Activated CD4-positive, alpha-beta T cell treated with anti-CD3 and anti-CD28 coated beads for 4 hours (primary cell): ENCODE measurements at places on chromosomes 6 and 20.

- no peak for DNase-seq
Observed at GRCh38 chr20:1033751-1034414, 31.8 kb upstream of the RSPO4 start.

DNA sequence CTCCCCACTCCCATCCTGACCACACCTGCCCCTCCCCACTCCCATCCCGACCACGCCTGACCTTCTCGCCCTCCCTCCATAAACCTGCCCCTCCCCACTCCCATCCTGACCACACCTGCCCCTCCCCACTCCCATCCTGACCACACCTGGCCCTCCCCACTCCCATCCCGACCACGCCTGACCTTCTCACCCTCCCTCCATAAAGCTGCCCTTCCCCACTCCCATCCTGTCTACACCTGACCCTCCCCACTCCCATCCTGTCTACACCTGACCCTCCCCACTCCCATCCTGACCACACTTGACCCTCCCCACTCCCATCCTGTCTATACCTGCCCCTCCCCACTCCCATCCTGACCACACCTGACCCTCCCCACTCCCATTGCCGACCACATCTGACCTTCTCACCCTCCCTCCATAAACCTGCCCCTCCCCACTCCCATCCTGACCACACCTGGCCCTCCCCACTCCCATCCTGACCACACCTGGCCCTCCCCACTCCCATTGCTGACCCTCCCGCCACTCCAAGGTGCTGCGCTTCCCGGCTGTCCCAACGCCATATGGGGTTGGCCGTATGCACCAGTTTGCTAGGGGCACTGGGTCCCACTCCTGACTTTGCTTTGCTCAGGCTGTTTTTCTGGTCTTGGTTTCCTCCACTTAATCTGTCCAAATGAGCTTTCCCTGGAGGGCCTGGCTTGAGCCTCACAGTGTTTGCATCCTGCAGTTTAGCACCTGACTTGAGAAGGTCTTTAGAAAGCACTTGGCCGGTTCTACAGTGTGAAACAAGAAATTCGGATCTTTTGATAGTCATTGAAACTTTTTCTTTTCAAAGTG, 2.9 kb downstream of the KIF25 start:
- no peak for DNase-seq

- DNase-seq = peak; percentile 18
Observed at GRCh38 chr6:33112148-33112547, 36.4 kb downstream of the HLA-DPB1 start.

DNA sequence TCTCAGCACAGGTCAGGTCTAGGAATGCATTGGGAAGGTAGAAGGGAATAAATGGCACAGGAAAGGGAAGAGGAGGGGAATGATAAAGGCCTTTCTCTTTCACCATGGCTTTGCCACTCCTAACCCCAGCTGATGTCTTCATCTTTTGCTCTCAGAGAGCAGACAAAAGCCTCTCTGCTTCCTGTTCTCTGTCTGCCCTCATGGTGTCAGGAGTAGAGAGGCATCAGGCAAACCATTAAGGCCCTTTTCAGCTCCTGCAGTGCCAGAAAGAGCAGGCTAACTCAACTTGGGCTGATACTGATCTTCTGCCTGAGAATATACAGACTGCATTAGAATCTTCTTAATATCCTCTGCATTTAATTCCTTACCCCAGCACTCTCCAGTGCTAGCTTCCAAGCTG, 48.0 kb upstream of the STXBP5 start:
- no peak for DNase-seq

DNA sequence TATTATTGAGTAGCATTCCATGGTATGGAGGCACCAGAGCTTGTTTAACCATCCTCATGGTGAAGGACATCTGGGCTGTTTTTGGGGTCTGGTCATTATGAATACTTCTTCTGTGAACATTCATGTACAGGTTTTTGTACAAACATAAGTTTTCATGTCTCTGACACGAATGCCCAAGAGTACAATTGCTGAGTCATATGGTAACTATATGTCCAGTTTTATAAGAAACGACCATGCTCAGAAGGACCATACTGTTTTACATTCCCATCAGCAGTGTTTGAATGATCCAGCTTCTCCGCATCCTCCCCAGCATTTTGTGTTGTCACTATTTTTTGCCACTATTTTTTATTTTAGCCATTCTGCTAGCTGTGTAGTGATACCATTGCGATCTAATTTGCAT, 188.6 kb downstream of the KHDC1L start:
- DNase-seq = no peak

DNA sequence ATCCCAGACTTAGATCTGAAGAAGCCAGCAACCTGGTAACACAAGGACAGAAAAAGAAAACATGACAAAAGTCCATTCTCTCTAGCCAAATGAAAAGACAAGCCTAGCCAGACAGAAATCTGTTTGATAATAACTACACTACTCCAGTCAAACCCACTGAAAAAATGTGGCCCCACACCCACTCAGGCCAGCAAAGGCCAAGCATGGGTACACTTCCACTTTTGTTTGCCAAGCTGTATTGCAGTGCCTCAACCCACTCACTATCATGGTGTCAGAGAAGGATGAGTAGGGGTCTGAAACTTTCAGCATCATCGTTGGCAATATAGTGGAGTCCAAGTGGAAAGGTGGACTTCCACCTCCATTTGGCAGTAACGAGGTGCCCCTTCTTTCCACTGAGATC, 45.8 kb downstream of the EPM2A start:
- no peak for DNase-seq

GRCh38 chr6:10535193-10535592, 14.0 kb downstream of the GCNT2 start:
- no peak for DNase-seq

- no peak for DNase-seq
Observed at GRCh38 chr6:96213784-96214183, 198.0 kb downstream of the FUT9 start.
